ENCODE measurements at places on chromosomes 12 and 14.

DNA sequence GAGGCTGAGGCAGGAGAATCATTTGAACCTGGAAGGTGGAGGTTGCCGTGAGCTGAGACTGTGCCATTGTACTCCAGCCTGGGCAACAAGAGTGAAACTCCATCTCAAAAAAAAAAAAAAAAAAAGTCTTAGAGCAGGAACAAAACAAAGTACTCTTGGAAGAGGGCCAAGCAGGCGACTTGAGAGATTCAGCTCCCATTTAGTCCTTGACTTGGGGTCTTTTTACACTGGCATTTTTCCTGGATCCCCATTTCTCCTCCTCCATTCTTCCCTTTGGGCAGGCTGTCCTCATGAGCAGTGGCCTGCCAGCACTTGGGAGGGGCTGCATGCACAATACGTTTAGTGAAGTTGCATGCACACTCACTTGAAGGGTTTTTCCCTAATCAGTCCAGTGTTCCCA is 72.9 kb downstream of the C14orf132 start:
- no peaks in the 10 kb centered on the region for H3K36me3 ChIP-seq
- H3K4me3 ChIP-seq: no peak overlapping the region
- H3K4me1 ChIP-seq: peaks cover 2% of the 10 kb centered on the region

- peak overlapping the region; percentile 28 for H3K27ac ChIP-seq
- no peak for DNase-seq
- no peaks in the 10 kb centered on the region for H3K27me3 ChIP-seq
- peak overlapping the region; percentile 64 for H3K4me3 ChIP-seq
Measured at GRCh38 chr12:32139064-32139421, 32.4 kb downstream of the BICD1 start.

DNA sequence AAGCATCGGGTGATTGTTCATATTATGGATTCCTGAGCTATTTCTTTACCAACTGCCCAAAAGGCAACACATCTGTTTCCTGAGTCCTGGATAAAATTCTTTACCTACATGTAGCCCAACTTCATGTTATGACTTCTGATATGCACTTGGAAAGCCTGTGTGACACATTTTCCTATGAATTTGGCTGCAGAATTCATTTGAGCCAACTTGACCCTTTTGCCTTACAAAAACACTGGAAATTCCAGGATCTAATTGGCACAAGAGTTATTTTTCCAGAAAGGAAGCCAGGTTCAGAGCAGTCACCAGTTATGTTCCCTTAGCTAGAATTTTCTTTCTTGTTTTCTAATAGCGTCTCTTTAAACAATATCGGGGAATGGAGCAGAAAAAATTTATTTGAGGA is 202.5 kb upstream of the LRIG3 start:
- H3K4me1 ChIP-seq: no peaks in the 10 kb centered on the region
- H3K4me3 ChIP-seq: no peak overlapping the region
- no peaks in the 10 kb centered on the region for H3K27me3 ChIP-seq
- no peaks in the 10 kb centered on the region for H3K36me3 ChIP-seq

DNA sequence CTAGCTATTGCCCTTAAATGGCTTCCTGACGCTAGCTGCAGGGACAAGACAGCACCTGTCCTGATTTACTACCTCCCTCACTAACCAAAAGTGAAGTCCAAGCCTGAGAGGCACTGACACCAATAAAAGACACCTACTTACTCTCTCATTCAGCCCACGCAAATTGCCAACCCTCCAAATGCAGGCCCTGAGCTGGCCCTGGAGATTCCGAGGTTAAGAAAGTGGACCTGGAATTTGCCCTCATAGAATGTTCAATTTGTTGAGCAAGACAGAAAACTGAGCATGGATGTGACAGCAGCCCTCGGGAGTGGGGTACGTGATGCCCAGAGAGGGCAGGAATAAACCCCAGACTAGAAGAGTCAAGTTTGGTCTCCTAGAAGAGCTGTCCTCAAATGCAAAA is 16.4 kb downstream of the SERPINA3 start:
- H3K27ac ChIP-seq: no peak overlapping the region
- no peaks in the 10 kb centered on the region for H3K36me3 ChIP-seq
- no peaks in the 10 kb centered on the region for H3K4me1 ChIP-seq
- no peak overlapping the region for H3K4me3 ChIP-seq
- no peak for DNase-seq

GRCh38 chr12:6872073-6873048 is 742 bp downstream of the SPSB2 start:
- H3K27me3 ChIP-seq: no peaks in the 10 kb centered on the region
- peaks cover 21% of the 10 kb centered on the region for H3K36me3 ChIP-seq
- H3K27ac ChIP-seq: peak overlapping the region; percentile 63
- H3K4me3 ChIP-seq: peak overlapping the region; percentile 77

DNA sequence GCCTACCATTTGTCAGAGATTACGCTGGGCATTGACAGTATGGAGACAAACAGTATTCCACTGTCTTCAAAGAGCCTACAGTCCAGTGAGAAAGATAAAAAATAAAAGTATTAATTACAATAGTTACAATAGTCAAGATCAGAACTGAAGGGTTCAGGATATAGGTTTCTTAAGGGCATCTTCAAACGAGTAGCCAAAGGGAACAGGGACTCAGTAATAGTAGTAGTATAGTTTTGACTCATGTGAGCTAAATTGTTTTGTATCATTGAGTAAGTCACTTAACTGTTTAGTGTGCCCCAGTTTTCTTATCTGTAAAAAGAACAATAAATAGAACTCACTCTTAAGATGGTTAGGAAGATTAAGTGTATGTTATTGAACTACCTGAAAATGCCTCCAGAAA is 123.6 kb downstream of the METTL25 start:
- no peaks in the 10 kb centered on the region for H3K27me3 ChIP-seq
- H3K4me1 ChIP-seq: no peaks in the 10 kb centered on the region
- H3K36me3 ChIP-seq: no peaks in the 10 kb centered on the region
- no peak for DNase-seq

GRCh38 chr14:91694643-91695042 is 37.2 kb downstream of the CATSPERB start:
- H3K4me1 ChIP-seq: no peaks in the 10 kb centered on the region
- H3K27me3 ChIP-seq: no peaks in the 10 kb centered on the region
- no peak for DNase-seq
- H3K36me3 ChIP-seq: no peaks in the 10 kb centered on the region
- no peak overlapping the region for H3K4me3 ChIP-seq

DNA sequence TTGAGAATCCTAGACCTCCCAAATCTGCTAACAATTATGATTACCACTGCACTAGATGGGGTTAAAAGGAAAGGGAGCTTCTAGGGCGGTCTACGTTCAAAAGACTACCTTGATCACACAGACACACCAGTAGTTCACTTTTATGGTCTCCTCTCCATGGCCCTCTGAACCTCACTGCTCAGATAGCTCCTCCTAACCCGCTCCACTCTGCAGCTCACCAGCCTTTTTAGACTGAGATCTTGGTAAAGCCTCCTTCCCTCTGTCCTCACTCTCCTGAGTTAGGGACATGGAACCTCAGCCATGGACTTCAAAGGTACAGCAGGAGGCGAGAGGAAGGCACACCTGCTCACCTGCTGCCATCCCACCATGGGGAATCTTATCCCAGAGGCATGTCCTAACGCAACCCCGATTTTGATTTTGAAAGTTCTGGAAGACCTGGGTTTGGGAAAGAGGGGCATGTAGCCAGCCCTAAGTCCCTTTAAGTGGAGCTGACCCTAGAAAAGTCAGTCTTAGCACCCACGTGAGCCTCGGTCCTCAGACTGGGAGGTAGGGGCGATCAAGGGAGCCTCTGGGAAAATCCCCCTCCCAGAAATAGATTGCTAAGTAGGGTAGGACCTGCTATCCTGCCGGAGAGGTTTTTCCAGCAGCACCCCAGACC is 1.3 kb downstream of the ZNF219 start:
- H3K27me3 ChIP-seq: peaks cover 9% of the 10 kb centered on the region
- H3K36me3 ChIP-seq: no peaks in the 10 kb centered on the region
- peak overlapping the region; percentile 29 for H3K4me3 ChIP-seq
- H3K4me1 ChIP-seq: peaks cover 5% of the 10 kb centered on the region
- peak overlapping the region; percentile 71 for H3K27ac ChIP-seq

DNA sequence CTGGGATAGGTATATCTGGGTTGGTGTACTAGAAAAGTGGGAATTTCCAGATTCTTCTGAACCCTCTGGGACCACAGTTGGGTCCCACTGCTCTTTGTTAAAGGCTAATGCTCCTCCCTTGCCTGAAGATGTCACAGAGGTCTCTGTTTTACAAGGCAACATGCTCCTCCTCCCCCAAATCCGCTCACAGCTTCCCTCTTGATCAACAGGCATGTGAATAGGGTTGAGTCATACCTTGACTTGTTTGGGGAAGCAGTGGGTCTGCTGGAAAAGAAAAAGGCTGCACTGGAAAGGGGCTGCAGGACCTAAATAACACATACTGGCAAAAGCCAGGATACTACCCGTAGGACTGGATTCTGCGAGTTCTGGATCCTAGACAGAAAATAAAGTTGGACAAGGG is 165.4 kb upstream of the TMEM260 start:
- no peak overlapping the region for H3K27ac ChIP-seq
- H3K27me3 ChIP-seq: peaks cover 2% of the 10 kb centered on the region
- H3K4me1 ChIP-seq: no peaks in the 10 kb centered on the region
- H3K36me3 ChIP-seq: no peaks in the 10 kb centered on the region
- no peak for DNase-seq

GRCh38 chr14:75539561-75540478 is 17.6 kb downstream of the BATF start:
- H3K4me3 ChIP-seq: no peak overlapping the region
- no peak for DNase-seq
- peak overlapping the region; percentile 97 for H3K27ac ChIP-seq
- H3K4me1 ChIP-seq: peaks cover 14% of the 10 kb centered on the region

- H3K27ac ChIP-seq: no peak overlapping the region
- DNase-seq: no peak
- peaks cover 6% of the 10 kb centered on the region for H3K4me1 ChIP-seq
- peaks cover 65% of the 10 kb centered on the region for H3K36me3 ChIP-seq
Measured at GRCh38 chr14:102902523-102903247, 19.8 kb upstream of the AMN start.

DNA sequence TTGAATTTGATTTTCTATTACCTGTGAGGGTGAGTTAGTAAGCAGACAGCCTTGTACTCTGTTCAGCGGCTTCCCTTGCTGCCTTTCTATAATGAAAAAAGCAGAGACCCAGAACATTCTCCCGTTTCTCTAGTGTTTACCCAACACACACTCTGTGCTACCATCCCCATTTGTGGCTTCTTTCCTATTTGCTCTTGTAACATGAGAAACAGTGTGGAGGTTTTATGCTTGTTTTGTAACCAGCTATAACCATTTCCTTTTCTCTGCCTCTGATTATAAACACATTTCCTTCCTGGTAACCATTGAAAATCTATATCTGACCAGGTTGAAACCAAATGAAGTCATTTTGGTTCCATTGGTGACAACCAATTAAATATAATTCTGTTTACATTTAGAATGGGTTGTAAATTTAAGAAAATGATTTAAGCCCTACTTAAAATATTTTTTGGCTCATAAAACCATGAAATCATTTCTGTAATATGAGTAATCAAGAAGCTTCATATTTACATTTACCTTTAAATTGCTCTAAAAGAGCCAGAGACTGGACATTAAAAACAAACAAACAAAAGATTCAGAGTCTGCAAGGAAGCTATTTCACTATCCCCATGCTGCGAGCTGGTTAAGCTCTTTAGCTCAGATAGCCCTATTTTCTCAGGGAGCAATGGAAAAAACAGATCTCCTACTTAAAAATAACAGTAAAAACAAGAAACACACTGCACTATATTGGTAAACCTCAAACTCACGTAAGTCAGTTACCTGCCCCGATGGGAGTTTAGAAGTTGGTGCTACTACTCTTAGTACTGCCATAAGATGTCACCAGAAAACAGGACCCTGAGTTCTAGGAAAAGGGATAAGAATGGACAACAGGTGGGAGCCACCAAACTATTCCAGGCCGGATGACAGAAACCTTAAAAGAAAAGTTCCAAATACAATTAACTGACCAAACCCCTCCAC is 206.5 kb upstream of the EEA1 start:
- no peak overlapping the region for H3K27ac ChIP-seq
- DNase-seq: no peak
- H3K36me3 ChIP-seq: no peaks in the 10 kb centered on the region
- H3K4me3 ChIP-seq: no peak overlapping the region
- no peaks in the 10 kb centered on the region for H3K27me3 ChIP-seq

GRCh38 chr14:103496776-103497175 is 25.9 kb downstream of the CKB start:
- H3K4me3 ChIP-seq: no peak overlapping the region
- no peak for DNase-seq
- H3K4me1 ChIP-seq: peaks cover 8% of the 10 kb centered on the region

DNA sequence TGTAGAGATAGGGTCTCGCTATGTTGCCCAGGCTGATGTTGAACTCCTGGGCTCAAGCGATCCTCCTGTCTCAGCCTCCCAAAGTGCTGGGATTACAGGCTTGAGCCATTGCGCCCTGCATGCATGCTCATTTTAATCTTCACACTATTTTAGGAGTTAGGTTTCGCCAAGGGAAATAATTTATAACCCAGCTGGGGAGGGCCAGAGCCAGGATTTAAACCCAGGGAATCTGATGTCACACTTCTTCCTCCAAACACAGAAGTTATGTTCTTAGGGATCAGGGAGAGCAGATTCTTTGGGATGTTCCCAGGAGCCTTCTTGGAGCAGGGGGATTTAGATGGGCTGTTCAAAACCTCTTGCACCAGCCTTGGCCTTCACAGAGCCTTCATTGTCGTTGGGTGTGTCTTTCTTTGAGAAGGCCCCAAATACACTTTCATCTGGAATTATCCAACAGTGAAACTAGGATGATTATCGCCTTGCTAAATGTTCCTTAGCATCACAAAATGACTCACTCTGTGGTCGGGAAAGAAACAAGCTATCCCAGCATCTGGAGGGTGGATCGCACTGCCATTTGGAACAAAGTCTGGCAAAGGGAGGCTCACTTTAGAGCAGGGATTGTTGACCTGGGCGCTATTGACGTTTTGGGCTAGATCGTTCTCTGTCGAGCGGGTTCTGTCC is 8.2 kb upstream of the PPP1CC start:
- no peaks in the 10 kb centered on the region for H3K4me1 ChIP-seq
- no peaks in the 10 kb centered on the region for H3K36me3 ChIP-seq
- H3K27ac ChIP-seq: no peak overlapping the region

DNA sequence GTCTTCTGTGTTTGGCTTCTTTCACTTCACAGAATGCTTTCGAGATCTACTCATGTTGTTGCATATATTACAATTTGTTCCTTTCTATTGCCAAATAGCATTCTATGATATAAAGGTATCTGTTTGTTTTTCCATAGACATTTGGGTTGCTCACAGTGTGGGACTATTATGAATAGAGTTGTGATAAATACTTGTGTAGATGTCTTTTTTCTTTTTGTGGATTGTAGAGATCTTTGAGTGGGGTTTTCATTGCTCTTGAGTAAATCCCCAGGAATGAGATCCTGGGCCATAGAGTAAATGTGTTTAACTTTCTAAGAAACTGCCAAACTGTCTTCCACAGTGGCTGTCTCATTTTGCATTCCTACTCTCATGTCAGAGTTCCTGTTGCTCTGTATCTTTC is 24.9 kb upstream of the CEBPE start:
- no peaks in the 10 kb centered on the region for H3K27me3 ChIP-seq
- H3K4me1 ChIP-seq: no peaks in the 10 kb centered on the region
- no peak overlapping the region for H3K27ac ChIP-seq
- no peak overlapping the region for H3K4me3 ChIP-seq
- DNase-seq: no peak

GRCh38 chr12:29990971-29991370 is 207.2 kb upstream of the TMTC1 start:
- no peaks in the 10 kb centered on the region for H3K27me3 ChIP-seq
- H3K4me1 ChIP-seq: no peaks in the 10 kb centered on the region
- H3K27ac ChIP-seq: no peak overlapping the region
- no peak overlapping the region for H3K4me3 ChIP-seq
- no peak for DNase-seq

GRCh38 chr14:23145794-23146350 is 26.8 kb upstream of the CEBPE start:
- no peaks in the 10 kb centered on the region for H3K4me1 ChIP-seq
- no peaks in the 10 kb centered on the region for H3K27me3 ChIP-seq
- H3K27ac ChIP-seq: no peak overlapping the region
- no peak overlapping the region for H3K4me3 ChIP-seq
